ENCODE measurements at places on chromosomes 16 and 17. TPM values are rescaled to one million over a fixed set of nuclear protein-coding genes. Genes with fewer than 3 reads are reported as not detected.

Gene RHBDL3
- total RNA-seq = not detected

Gene RNF222
- total RNA-seq = 0.21 TPM

Gene NUPR1
- total RNA-seq = 160 TPM

Gene GP1BA
- total RNA-seq = not detected

Gene CLEC10A
- not detected for total RNA-seq

Gene TLCD3A
- 24.2 TPM for total RNA-seq

Gene NPIPB9
- total RNA-seq = 4.8 TPM

Gene BEAN1
- total RNA-seq = 1.3 TPM

Gene NPIPB6
- 2.0 TPM for total RNA-seq

Gene KRT15
- 569 TPM for total RNA-seq

Gene SULT1A1
- 6.6 TPM for total RNA-seq

Gene WNT3
- total RNA-seq = 2.1 TPM

Gene GFOD2
- total RNA-seq = 15.2 TPM

Gene MT1G
- not detected for total RNA-seq

Gene MBTD1
- total RNA-seq = 10.3 TPM

Gene SLC47A1
- total RNA-seq = 2.4 TPM

Gene TVP23C
- total RNA-seq = 21.3 TPM

Gene ABCA8
- not detected for total RNA-seq

Gene KCNG4
- not detected for total RNA-seq

Gene LUC7L
- 29.3 TPM for total RNA-seq

Gene VMO1
- 0.17 TPM for total RNA-seq

All from mammary epithelial cell (primary cell).